ENCODE measurements at places on chromosomes 16 and 17.

DNA sequence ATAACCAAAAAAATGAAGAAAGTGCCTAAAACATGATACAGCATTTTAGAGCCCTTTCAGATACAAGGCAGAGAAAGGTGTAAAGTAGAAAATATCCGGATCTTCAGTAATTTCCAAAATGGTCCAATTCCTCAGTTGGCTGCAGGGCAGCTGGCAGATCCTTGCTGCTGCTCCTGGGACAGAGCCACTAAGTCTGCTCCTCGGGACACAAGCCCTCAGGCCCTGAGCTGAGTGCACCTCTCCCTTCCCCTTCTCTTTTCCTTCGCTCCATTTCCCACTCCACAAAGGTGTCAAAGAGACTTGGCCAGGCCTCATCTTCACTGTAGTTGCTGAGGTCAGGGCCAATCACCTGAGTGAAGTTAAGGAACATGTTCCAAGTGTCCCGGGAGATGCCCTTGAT lies 40.5 kb downstream of the DCUN1D3 start:
- no peak for DNase-seq

DNA sequence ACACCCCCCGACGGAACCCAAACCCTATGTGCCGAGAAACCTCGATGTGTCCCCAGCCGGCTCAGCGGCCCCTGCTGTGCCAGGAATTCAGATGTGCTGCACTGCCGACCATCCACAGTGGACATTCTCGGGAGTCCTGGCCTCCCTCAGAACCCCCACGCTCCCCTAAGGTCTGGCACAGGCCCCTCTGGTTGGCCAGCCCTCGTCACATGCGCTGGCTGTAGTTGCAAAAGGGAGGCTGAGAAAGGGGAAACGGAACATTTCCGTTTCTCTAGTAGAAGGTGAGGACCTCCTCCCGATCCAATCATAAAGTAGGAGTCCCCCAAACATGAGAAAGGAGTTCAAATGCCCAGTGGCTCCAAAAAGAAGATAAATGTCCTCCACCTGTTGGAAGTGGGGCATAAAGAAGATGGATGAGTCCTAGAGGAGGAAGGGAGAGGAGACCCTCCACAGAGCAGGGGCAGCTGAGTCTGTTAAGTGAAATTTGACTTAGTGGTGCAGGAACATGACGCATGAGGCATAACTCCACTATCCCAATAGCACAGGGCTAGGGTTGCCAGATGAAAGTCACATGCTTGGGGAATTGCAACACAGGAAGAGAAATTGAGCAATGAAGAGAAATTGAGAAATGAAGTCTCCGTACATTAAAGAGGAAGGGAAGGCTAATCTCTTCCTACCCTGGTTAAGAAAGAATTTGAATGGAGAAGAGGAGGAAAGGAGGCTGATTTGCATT lies 49.3 kb upstream of the WSB1 start:
- no peak for DNase-seq

DNA sequence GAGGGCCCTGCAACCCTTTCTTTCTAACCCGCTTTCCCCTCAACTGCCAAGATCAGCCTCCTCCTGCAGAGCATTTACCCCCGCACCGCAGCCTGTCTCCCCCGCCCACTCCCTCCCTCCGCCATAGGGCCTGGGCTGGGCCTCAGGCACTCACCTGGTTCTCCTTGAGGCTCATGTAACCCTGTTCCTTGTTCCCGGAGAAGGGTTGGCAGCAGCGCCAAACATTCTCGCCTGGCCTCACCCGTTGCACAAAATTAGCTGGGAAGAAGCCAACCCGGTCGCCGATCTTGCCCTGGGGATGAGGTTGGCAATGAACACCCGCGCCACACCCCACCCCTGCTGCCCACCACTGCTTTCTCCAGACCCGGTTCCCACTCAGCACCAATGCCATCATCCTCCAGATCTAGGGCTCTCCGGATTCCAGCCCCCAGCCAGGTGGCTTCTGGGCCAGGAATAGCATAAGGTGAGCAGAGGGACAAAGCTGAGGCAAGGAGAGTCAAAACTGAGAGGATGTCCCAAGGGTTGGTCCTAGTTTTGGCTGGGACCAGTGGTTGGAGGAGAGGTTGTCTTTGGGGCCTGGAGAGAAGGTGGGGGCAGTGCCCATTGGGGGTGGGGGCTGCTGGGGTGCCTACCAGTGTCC lies 12.8 kb downstream of the STAC2 start:
- no peak for DNase-seq

- no peak for DNase-seq
Observed at GRCh38 chr16:65455761-65456160, 333.9 kb upstream of the CDH11 start.

GRCh38 chr16:29720703-29721102 lies 25.1 kb downstream of the C16orf54 start:
- DNase-seq, result no peak

- DNase-seq, result no peak
Observed at GRCh38 chr16:86040496-86040895, 141.5 kb downstream of the IRF8 start.

GRCh38 chr16:16025214-16025968 lies 76.0 kb downstream of the ABCC1 start:
- no peak for DNase-seq

DNA sequence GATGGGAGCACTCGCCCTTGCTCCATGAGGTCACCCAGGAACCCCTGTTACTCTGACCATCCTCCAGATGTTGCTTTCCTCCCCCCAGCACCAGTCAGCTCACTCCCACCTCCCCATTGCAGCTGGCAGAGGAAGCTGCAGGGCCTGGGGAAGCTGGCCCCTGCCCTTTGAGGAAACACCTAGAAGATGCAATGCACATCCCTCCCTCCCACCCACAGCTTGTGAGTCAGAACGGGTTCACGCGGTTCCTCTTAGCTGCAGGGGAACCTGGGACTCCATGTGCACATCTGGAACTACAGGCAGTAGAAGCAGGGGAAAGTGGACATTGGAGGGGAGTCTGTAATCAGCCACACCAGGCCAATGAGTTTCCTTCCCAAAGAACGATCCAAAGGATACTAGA lies 96.9 kb downstream of the KATNIP start:
- no peak for DNase-seq

DNA sequence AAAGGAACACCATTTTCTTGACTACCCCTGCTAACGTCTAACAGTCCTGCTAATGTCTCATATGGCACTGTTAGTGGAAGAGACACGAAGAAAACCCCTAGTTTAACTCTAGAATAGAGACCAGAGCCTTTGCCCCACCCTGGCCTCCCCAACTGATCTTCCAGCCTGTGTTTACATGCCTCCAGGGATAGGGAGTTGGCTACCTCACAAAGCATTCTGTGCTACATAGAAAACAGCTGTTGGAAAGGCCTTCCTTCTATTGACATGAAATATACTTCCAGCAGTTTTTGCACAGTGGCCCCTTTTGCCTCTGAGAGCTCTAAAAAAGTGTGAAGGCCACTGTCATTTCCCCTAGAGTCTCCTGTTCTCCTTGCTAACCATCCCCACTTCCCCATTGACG lies 73.1 kb downstream of the ASIC2 start:
- DNase-seq, result no peak

- no peak for DNase-seq
Observed at GRCh38 chr16:86462334-86463084, 47.8 kb upstream of the FOXF1 start.

GRCh38 chr16:78478267-78478861 lies 378.9 kb downstream of the WWOX start:
- DNase-seq, result no peak

DNA sequence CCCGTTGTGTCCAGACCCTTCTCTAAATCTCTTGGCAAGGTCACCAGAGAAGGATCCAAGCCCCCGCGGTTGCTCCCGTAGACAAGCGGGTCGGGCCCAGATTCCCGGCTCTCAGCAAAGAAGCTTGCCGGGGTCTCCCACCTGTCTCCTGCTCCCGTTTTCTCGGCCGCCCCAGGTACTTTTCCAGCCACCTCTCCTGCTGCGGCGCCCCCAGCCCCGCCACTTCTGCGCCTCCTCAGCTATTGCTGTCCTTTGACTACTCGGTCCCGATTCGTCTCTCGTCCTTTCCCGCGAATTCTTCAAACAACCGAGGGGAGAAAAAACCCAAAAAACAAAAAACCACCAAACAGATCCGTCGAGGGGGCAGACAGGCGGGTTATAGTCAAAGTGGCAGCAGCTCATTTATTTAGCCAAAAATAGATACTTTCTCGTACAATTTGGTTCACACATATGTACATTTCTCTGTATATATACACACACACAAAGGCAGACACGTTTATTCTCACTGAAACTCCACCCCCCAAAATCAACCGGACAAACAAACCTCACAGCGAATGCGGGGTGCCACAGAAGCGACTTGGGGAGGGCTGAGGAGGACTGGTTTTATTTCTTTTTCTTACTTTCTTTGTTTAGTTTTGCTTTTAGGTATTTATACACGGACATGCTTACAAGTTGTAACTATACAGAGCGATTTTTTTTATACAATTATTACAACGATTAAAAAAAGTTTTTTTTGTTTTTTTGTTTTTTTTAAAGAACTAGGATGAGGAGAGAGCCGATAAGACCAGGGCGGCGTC lies 3.5 kb downstream of the IRX3 start:
- DNase-seq, result no peak

DNA sequence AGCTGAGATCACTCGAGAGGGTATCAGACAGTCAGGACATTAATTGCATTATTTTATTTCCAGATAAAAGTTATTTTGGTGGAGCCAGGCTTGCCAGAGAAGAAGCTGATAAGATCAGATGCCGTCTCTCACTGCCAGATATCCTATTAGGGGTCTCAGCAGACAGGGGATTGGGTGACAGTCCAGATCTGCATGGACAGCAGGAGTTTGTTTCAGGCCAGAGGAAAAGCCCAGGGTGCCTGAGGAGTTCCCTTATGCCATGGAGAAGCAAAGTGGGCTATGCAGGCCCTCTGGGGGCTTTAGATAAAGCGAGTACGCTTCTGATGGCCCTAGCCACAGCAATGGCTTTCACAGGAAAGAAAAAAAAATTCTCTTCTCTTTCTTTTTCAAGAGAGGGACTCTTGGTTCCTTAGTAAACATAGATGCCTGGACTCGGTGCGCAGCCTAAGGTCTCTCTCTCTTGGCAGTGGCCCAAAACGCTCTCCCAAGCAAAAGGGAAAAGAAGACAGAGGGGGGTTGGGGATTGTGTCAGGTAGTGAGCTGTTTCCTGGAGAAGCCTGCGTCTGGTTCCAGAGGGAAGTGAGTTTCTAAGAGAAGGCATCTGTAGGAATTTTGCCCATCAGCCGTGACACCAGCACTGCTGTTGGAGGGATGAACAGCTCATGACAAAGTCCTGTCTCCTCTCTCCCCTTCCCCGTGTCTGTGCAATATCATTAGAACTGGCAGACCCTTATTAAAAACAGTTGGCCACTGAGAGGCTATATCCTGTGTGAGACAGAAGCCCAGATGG lies 166.3 kb upstream of the FOXF1 start:
- DNase-seq, result no peak

- peak; percentile 60 for DNase-seq
Observed at GRCh38 chr17:55005520-55005919, 37.0 kb downstream of the STXBP4 start.

DNA sequence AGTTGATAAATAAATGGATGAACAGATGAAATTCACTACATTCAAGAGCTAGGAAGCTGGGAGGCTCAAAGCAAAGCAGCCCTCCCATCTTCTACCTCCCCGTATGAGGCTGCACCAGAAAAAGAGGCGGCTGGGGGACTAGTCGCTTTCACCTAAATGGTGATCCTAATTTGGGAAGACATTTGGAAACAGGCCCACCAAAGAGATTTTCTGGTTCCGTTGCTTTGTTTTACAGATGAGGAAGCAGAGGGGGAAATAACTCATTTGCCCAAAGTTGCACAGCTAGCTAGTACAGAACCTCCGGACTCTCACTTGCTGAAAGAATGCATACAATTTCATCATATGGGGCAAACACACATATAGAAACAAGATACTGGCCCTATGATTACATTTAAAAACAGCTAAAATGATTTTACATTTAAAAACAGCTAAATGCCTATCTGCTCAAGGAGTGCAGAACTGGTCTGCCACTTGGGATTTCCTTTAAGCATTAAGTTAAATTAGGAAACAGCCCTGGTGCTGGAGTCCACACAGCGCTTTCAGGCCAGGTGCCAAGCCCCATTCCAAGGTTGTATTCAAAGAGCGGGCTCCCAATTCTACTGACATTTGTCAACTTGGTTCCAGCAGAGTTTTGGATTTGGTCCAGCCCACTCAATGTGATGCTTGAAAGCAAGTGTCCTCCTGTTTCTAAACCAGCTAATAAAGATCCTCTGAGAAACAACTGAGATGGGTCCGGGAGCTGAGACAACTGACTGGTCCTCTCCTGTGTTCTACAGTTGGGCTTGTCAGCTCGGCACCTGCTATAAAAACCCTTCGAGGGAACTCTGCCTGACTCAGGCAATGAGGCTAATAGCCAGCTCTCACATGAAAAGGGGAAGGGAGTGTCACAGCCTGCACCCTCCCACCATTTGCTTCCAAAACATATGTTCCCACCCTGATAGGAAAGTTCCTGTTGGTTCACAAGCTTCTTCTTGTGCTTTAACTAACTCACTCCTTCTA lies 11.7 kb downstream of the ERN1 start:
- DNase-seq, result no peak

- no peak for DNase-seq
Observed at GRCh38 chr17:4901648-4902344, 1.1 kb downstream of the CHRNE start.

GRCh38 chr16:78446992-78447563 lies 347.6 kb downstream of the WWOX start:
- DNase-seq, result no peak

DNA sequence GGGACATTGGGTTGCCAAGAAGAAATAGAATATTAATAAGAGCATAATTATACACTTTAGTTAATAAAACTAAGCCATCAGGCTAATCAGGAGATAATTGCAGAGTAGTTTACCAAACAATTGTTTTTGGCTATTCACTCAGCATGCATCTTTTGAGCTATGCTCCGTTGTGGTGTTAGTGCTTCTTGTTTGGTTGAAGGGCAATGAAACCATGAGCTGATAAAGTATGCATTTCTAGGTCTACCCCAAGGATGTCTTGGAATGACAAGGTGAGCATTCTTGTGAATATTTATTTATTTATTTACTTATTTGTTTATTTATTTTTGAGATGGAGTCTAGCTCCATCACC lies 6.4 kb downstream of the HLF start:
- DNase-seq, result no peak

GRCh38 chr17:83079766-83080578 lies 563 bp downstream of the METRNL start:
- no peak for DNase-seq

DNA sequence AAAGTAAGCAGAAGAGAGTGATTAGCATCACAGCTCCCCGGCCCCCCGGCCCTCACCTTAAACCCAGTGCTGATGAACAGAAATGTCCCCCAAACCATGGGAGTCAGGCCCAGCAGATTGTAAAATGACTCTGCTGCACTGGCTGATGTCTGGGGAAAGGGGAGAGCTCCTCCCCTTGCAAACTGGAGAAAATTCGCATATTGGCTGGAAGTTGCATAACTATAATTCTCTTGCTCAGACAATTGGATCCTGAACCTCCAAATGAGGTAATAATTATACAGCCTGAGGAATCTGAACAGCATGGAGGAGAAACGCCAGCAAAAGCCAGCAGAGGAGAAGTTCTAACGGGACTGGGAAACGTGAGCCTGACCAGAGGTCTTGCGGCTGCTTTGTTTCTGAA lies 109.7 kb downstream of the C16orf95 start:
- DNase-seq, result peak; percentile 79

GRCh38 chr16:82776470-82777146 lies 149.8 kb downstream of the CDH13 start:
- no peak for DNase-seq

GRCh38 chr16:191831-192230 lies 11.6 kb downstream of the HBQ1 start:
- DNase-seq, result no peak

Data from ACHN (cell line).